ENCODE measurements at places on chromosomes 7 and 10. TPM values are rescaled to one million over a fixed set of nuclear protein-coding genes. Genes with fewer than 3 reads are reported as not detected.
A peak's percentile ranks its signal among the peaks of the same experiment; 100 is the strongest.

- no peak for DNase-seq
These were observed 95.6 kb downstream of the USP6NL start for GRCh38 chr10:11515596-11516430.

COL17A1 gene
- 0.43 TPM for total RNA-seq

GRCh38 chr7:111081546-111082267 is 9.2 kb upstream of the LRRN3 start:
- no peak for DNase-seq

- no peak for DNase-seq
These were observed 190.7 kb upstream of the CHRM2 start for GRCh38 chr7:136677471-136678365.

- no peak for DNase-seq
These were observed 518.8 kb downstream of the DNAJB6 start for GRCh38 chr7:157855452-157856213.

TEX47 gene
- not detected for total RNA-seq

NUTM2B gene
- total RNA-seq: 1.0 TPM

CHRM2 gene
- total RNA-seq: 70.4 TPM

DNA sequence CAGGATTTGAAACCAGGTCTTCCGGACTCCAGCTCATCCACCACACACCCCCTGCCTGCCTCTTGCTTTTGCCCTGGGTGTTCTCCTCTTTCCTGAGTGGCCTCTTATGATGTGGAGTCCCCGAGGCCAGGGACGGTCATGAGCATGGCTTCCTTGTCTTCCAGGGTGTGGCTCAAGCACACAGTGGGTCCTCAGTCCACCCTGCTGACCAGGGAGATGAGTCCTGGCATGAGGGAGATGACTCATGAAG is 32.8 kb downstream of the DNAJB12 start:
- DNase-seq: no peak

GRCh38 chr10:65571011-65571570 is 1354.7 kb upstream of the LRRTM3 start:
- no peak for DNase-seq

HOXA5 gene
- total RNA-seq: not detected

ACSL5 gene
- 6.4 TPM for total RNA-seq

ASB15 gene
- total RNA-seq: 77.3 TPM

DNA sequence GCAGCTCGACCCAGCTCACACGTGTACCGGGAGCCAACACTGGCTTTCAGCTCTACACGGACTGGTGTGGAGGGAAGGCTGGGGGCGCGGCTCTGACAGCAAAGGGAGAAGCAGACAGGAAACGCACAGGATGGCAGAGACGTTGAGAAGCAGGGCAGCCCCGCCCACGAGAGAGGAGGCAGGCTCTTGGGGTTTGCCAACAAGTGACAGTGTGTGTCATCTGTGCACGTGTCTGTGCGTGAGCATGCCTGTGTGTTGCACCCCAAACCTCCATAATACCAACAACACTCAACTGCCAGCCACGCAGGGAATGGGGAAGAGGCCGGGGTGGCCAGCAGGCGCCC is 64.4 kb upstream of the PDGFA start:
- peak; percentile 68 for DNase-seq

NCF1 gene
- 4.2 TPM for total RNA-seq

DNA sequence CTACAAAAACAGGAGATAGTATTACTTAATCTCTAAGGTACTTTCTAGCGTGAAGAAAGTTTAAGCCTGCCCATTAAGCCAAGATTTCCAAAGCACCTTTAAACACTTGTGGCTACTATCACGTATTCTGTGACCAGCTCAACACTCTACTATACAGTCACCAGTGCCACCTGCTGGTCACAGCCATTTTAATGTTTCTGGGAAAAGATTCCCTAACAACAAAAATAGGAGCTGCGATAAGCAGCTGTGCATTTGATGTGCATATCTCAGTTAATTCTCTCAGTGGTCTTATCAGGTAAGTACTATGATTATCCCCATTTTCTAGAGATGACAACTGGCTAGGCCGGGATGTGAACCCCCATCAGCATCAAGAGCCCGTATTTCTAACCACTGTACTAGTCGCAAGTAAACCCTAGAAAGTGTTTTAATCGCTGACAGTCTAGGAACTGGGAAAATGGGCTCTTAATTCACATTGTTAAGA is 860 bp downstream of the SEC31B start:
- no peak for DNase-seq

DNA sequence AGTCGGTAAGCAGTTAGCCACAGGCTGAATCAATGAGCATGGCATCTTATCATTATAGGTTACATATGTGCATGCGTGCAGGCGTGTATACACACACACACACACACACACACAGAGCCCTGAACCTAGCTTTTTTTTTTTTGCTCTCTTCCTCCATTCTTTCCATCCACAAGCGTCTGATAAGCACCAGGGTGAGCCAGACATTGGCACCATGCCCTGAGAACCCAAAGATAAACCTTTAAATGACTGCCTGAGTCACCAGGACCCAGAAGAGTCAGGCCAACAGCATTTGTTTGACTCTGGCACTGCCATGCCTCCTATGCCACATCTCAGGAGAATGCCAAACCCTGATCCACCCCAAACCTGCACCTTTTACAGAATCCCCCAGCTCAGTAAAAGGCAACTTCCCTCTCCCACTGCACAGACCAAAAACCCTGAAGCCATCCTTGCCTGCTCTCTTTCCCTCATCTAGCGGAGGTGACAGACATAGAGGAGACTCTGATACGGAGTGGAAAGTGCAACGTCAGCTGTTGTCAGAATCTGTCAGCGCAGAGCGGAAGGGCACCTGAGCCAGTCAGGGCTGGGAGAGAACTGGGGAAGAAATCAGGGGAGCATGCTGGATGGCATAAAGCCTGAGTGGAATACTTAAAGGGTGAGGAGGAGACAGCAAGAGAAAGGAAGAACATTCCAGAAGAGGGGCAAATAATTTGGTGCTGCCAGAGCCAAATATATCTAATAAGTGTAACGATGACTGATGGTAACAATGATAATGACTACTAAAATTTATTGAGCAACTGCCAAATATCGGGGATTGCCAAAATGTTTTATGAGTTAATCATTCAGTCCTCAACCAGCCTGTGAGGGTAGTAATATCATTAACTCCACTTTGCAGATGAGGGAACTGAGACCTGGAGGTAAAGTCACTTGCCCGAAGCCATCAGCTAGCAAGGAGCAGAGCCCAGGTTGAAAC is 3.2 kb downstream of the PARP12 start:
- no peak for DNase-seq

DNA sequence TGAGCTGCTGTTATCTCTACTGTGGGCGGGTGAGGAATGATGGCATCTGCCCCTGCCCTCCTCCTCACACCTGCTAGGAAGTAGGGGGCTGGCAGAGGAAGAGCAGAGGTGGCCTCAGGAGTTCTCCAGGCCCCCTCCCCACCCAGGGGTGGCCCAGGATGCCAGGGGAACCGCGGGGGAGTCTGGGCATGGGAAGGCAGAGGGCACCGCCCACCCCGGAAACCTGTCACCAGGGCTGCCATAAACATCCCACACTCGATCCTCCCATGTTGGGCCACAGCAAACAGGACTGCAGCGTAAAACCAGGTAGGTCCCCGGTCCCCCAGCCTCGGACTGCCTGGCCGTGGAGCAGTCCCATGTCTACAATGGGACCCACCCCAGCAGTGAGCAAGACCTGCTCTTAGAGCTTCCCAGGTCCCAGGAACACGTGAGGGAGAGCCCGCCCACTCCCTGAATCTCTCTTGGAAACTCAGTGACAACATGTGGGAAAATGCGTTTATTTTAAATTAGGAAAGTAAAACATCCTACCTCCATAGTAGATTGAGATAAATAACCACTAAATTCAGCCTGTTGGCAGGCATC is 23.4 kb downstream of the EBF3 start:
- no peak for DNase-seq

GRCh38 chr7:3712841-3713240 is 411.8 kb downstream of the SDK1 start:
- no peak for DNase-seq

SAMD9 gene
- 3.2 TPM for total RNA-seq

GRCh38 chr10:113479346-113480080 is 73.3 kb upstream of the HABP2 start:
- DNase-seq: no peak

- no peak for DNase-seq
These were observed 870.9 kb downstream of the KCNMA1 start for GRCh38 chr10:76766682-76767081.

SCART1 gene
- total RNA-seq: 0.30 TPM

SOSTDC1 gene
- 1.0 TPM for total RNA-seq

- DNase-seq: no peak
These were observed 85.9 kb downstream of the ARHGAP22 start for GRCh38 chr10:48518986-48519385.
